Effector memory CD4-positive, alpha-beta T cell (primary cell): ENCODE measurements at places on chromosomes 1 and 21.
A peak's percentile ranks its signal among the peaks of the same experiment; 100 is the strongest.

GRCh38 chr1:248613742-248614141 lies 16.2 kb upstream of the OR2T10 start:
- DNase-seq, result no peak
- H3K4me1 ChIP-seq, result no peaks in the 10 kb centered on the region
- no peaks in the 10 kb centered on the region for H3K27me3 ChIP-seq
- H3K4me3 ChIP-seq, result no peak overlapping the region
- H3K36me3 ChIP-seq, result no peaks in the 10 kb centered on the region

- H3K36me3 ChIP-seq, result no peaks in the 10 kb centered on the region
- H3K4me3 ChIP-seq, result no peak overlapping the region
Observed at GRCh38 chr1:198363625-198364151, 176.8 kb downstream of the ATP6V1G3 start.

- H3K4me3 ChIP-seq, result peak within 1 kb of the TSS; percentile 58
- DNase-seq, result peak; percentile 94
- H3K4me1 ChIP-seq, result peaks cover 9% of the 10 kb centered on the region
- H3K27ac ChIP-seq, result peak within 1 kb of the TSS; percentile 76
- H3K27me3 ChIP-seq, result no peaks in the 10 kb centered on the region
Observed at GRCh38 chr1:154982897-154983648, at the start of gene FLAD1. Gene FLAD1 (plus strand): TSS chr1:154983344. CDS start chr1:154983695, 351 bp downstream.

DNA sequence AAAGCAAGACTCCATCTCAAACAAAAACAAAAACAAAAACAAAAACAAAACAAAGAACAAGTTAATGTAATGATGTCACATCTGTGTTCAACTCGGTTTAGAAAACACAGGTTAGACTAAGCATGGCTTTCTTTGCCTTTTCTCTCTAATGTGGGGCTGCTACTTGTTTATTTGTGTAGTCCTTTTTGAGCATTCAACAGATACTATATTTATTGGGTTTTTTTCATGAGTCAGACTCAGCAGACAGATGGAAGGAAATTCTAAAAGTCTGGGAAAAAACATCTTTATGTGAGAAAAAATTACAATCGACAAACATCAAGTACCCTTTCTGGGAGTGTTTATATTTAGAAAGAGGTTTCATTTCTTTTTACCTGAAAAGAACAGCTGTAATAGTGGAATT lies 22.3 kb upstream of the OTUD3 start:
- H3K4me3 ChIP-seq, result no peak overlapping the region
- H3K27ac ChIP-seq, result no peak overlapping the region
- DNase-seq, result no peak
- no peaks in the 10 kb centered on the region for H3K36me3 ChIP-seq
- no peaks in the 10 kb centered on the region for H3K27me3 ChIP-seq
- no peaks in the 10 kb centered on the region for H3K4me1 ChIP-seq

DNA sequence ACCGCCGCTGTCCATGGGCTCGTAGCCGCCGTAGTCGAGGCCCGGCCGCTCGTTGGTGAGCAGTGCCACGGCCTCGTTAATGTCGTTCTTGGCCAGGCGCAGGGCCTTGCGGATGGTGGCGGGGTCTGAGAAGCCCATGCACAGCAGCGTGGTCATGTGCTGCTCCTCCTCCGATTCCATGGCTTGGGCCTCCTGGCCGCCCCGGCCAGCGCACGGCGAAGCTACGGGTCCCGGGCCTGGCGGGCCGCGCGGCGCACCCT lies 300 bp downstream of the USP24 start:
- H3K36me3 ChIP-seq, result no peaks in the 10 kb centered on the region
- H3K27me3 ChIP-seq, result no peaks in the 10 kb centered on the region
- H3K4me3 ChIP-seq, result peak overlapping the region; percentile 85
- H3K4me1 ChIP-seq, result peaks cover 40% of the 10 kb centered on the region
- no peak for DNase-seq

DNA sequence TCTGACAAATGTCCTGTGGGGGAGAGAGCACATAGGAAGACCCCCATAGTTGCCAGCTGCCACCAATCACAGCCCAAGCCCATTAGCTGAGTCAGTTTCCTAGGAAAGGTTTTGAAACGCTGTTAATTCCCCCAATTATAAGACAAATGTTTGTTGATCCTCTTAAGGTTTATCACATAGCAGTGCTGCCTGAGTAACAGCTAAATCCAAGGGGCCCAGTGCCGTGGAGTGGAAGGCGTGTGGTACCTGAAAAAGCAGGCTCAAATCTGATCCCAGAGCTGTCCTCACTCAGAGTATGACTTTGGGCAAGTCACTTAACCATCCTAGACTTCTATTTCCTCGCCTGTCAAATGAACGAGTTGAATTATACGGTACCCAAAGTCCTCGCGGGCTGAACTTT lies 69.5 kb downstream of the GRIK3 start:
- DNase-seq, result no peak
- no peak overlapping the region for H3K4me3 ChIP-seq
- no peaks in the 10 kb centered on the region for H3K27me3 ChIP-seq
- no peak overlapping the region for H3K27ac ChIP-seq
- no peaks in the 10 kb centered on the region for H3K36me3 ChIP-seq

- H3K4me1 ChIP-seq, result no peaks in the 10 kb centered on the region
- H3K36me3 ChIP-seq, result no peaks in the 10 kb centered on the region
- no peaks in the 10 kb centered on the region for H3K27me3 ChIP-seq
- H3K27ac ChIP-seq, result no peak overlapping the region
Observed at GRCh38 chr1:232142403-232143314, 487.3 kb downstream of the SIPA1L2 start.

DNA sequence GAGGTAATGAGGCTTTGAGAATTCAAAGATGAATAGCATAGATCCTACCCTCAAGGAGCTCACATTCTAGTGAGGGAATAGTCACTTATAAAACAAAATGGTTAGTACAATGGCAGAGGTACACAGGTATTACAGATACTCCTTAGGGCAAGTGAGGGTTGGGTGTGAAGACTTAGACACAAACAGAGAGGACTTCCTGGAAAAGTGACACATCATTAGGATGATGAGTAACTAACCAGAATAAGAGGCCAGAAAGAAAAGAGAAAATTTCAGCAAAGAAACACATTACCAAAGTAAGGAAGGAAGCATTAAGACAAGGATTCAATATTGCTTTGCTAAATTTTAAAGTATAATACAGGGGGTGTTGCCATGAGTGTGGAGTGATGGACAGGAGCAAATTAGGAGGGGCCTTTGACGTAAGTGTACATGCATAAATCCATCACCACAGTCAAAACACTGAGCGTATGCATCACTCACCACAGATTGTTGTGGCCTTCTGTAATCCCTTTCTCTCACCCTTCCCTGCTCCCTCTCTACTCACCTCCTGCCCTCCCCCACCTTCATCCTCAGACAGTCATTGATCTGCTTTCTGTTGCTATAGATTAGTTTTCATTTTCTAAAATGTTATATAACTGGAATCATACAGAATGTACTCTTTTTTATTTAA lies 7.9 kb downstream of the CD53 start:
- peak; percentile 58 for DNase-seq
- peaks cover 15% of the 10 kb centered on the region for H3K36me3 ChIP-seq
- H3K27me3 ChIP-seq, result no peaks in the 10 kb centered on the region

DNA sequence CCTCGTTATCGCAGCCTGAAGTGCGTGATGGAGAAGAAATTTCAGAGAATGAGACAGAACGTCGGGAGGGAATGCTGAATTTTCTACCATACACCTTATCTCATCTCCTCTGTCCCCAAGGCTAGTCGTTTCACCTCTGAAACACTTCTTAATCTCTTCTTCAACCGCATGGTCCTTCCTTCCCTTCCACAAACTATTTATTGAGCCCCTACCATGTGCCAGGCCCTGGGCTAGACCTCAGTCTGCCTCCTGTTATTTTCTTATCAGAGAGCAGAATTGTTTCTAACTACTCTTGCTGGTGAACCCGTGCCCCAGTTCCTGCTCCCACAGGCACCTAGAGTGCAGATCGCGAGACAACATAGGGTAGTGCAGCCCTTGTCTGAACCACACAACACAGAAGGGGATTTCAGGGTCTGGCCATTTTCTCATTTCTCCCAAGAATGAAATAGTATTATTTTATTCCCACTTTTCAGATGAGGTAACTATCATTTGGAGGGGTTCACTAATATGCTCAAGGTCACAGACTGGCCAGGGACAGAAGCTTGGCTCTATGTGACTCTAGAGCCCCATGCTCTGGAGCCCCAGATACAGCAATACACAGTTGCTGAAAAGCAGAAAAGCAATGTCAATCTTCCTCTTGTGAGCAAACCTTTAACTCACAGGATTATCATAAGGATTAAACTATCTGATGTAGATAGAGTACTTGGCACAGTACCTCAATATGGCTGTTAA lies 598 bp upstream of the ADIPOR1 start:
- peaks cover 5% of the 10 kb centered on the region for H3K4me1 ChIP-seq
- H3K36me3 ChIP-seq, result peaks cover 14% of the 10 kb centered on the region
- H3K27ac ChIP-seq, result peak overlapping the region; percentile 91
- peak overlapping the region; percentile 48 for H3K4me3 ChIP-seq

GRCh38 chr1:242890192-242890741 lies 364.8 kb downstream of the CEP170 start:
- no peak for DNase-seq
- H3K27ac ChIP-seq, result no peak overlapping the region
- H3K36me3 ChIP-seq, result no peaks in the 10 kb centered on the region
- H3K27me3 ChIP-seq, result no peaks in the 10 kb centered on the region
- H3K4me1 ChIP-seq, result no peaks in the 10 kb centered on the region

DNA sequence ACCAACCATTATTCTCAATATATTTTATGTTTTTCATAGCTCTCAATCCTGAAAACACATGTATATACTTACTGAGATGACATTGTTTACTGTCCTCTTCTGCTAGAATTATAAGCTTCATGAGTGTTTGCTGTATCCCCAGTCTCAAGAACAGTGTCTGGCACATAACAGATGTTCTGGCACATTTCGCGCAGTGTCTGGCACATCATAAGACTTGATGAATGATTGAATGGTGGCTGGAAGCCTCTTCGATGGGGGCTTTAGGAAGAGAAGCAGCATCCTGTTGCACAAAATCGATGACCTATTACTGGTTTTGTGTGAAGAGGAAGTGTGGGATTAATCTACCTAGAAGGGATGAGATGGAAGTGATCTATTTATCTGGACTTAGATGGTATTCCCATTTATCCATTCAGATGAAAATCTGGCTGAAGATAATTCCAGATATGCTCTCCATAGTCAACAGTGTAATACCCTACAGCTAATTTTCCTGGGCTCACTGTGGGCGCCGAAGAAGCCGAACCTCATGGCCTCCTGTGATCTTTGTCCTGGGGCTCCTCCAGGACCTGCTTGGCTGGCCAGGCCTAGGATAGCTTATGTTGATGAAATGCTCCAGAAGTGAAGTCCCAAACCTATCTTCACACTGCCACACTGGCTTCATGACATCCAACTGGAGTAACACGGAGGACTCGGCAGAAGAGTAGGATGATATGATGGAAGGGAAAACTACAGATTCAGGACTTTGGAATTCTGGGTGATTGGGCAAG lies 26.5 kb downstream of the CD34 start:
- DNase-seq, result no peak
- H3K27me3 ChIP-seq, result no peaks in the 10 kb centered on the region
- peak overlapping the region; percentile 75 for H3K27ac ChIP-seq
- H3K4me3 ChIP-seq, result peak overlapping the region; percentile 17
- H3K4me1 ChIP-seq, result peaks cover 17% of the 10 kb centered on the region

- DNase-seq, result no peak
- no peaks in the 10 kb centered on the region for H3K27me3 ChIP-seq
- no peak overlapping the region for H3K27ac ChIP-seq
Observed at GRCh38 chr1:5878971-5879370, 113.3 kb downstream of the NPHP4 start.

DNA sequence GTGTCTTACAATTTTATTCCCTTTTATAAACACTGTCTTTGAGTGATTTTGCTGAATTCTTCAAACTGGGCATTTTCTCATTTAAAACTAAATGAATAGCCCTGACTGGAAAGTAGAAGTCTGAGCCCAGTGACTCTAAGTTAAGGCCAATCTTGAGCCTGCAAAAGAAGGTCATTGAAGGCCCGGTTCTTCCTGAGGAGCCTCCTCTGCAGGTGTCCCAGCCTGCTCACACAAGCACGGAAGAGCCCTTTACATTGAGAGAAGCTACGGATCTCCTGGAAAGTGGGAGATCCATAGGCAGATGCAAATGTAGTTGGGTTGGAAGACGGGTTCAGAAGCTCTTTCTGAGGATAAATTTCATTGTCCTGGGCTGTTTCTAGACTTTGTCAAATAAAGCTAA lies 3.9 kb downstream of the ZNF678 start:
- no peaks in the 10 kb centered on the region for H3K27me3 ChIP-seq
- H3K36me3 ChIP-seq, result no peaks in the 10 kb centered on the region
- H3K4me3 ChIP-seq, result no peak overlapping the region
- DNase-seq, result no peak

DNA sequence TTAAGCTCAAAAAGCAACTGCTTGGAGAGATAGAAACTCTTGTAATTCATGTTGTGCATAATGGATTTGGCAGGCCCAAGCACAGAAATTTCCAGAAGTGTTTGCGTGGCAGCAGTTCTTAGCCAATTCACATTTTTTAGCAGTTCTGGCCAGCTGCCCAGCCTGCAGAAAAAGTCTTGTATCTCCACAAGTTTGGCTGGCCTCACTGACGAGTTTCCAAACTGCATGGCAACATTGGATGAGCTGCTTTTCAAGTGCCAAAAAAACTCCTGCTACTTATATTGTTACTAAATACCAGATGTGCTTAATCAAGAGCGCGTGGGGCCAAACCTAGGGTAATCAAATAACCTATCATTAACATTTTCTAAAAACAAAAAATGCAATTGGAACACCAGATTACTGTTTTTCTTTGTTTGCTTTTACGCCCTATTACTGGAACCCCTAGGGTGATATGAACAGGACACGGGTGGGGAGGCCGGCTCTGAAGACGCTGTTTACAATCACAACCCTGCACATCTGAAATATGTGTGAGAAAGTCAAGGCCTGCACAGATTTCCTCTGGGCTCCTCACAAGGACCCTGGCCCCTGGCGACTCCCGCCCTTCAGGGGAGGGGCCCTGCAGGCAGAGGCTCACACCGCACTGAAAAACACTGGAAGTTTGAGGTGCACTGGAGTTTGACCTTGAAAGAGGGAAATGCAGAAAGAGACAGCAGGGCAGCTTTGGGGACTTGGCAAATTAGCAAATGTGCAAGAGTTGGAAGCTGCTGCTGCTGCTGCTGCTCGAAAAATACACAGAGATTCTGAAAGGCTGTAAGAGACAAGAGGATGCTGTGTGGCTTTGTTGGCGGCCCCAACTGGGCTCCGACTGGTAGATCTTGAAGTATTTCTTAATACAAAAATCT lies 55.2 kb upstream of the TARBP1 start:
- H3K36me3 ChIP-seq, result no peaks in the 10 kb centered on the region
- no peak overlapping the region for H3K27ac ChIP-seq
- no peaks in the 10 kb centered on the region for H3K27me3 ChIP-seq
- no peak overlapping the region for H3K4me3 ChIP-seq
- no peaks in the 10 kb centered on the region for H3K4me1 ChIP-seq

- H3K4me3 ChIP-seq, result no peak overlapping the region
- H3K4me1 ChIP-seq, result no peaks in the 10 kb centered on the region
- H3K27ac ChIP-seq, result no peak overlapping the region
- no peak for DNase-seq
Observed at GRCh38 chr1:84272401-84272800, 29.1 kb upstream of the SAMD13 start.
